ENCODE measurements at places on chromosomes 2 and 18.

DNA sequence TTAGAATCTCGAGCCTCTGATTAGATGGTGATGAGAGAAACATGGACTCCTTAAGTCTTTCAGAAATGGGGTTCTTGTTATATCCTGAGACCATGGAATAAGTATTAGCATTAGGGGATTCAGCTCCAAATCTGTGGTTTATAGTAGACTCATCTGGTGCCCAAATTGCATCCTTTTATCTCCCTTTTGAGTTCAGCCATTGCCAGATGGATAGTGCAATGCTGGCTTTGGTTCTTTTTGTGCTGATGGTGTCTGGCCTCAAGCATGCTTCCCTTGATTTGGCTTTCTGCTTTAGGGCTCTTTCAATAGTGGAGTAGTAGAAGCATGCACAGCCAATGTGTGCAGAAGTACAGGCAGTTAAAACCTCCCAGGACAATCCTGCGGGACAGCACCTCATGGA, 306.4 kb downstream of the TSN start:
- DNase-seq = no peak

DNA sequence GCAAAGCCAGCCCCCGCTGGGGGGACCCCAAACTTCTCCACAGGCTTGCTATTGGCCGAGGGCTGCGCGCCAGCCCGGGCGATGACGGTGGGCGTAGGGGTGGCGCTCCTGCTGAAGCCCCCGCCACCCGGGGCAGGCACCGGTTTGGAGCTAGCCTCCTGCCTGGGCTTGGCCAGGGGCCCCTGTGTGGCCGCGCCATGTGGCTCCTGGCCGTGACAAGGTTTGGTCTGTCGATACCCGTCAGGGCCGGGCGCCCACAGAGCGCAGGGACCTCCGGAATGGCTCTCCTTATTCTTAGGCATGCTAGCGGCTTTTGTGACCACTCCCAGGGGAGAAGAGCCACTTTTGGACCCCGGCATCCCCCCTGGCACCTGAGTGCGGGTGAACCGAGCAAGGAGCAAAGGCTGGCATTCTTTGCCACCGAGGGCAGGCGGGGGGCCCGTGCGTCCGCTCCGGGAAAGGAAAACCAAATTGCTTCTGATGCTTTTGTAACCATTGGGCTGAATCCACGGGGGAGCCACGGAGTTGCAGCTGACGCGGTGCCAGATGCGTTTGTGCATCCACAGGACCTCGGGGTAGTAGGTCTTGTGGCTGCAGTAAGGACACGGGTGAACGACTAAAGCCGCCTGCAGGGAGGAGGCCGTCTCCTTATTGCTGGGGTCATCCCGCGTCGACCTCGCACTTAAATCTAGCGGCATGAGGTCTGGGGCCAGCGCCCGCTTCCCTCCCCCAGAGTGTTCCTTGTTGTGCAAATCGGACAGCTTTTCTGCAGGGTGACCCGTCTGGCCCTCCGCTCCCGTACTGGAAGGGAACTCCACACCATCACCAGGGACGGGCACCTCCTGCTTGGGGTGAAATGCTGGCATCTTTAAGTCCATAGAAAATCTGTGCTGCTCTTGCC, 115.6 kb downstream of the ZNF516 start:
- DNase-seq = no peak

- DNase-seq = no peak
Measured at GRCh38 chr2:106147159-106147558, 46.9 kb downstream of the UXS1 start.

DNA sequence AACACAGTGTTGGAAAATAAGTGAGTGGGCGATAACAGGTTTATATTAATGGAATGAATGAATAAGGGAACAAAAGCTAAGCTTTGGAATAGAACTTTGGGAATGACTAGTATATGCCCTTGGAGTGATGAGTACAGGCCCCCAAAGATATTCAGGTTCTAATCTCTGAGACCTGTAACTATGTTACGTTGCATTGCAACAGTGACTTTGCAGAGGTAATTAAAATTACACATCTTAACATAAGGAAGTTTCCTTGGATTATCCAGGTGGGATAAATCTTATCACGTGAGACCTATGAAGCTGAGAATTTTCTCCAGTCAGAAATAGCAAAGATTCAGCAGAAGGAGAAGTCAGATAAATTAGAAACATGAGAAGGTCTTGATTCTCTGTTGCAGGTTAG, 661.5 kb upstream of the LINC00305 start:
- DNase-seq = no peak

GRCh38 chr2:86275384-86275799, 62.0 kb downstream of the REEP1 start:
- no peak for DNase-seq

DNA sequence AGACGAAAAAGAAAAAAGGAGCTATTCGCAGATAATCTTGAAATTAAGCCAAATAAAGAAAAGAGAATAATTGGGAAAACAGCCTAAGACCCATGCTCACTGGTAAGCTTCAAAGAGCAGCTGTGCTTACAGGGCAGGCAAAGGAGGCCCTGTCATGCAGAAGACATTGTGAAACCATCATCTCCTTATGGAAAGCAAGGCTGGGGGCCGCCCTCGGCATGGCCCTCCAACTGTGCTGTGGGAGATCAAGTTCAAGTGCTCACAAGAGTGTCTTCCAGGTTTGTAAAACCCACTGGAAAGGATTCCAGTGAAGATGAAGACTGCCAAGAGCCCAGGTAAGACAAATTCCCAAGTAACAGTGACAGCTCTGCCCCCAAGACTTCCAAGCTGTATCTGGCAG, 32.2 kb downstream of the ACVR1 start:
- DNase-seq = no peak
